Cerebellar nuclear complex (tissue), 1 donor: ENCODE measurements at places on chromosomes 7 and 10.

DNA sequence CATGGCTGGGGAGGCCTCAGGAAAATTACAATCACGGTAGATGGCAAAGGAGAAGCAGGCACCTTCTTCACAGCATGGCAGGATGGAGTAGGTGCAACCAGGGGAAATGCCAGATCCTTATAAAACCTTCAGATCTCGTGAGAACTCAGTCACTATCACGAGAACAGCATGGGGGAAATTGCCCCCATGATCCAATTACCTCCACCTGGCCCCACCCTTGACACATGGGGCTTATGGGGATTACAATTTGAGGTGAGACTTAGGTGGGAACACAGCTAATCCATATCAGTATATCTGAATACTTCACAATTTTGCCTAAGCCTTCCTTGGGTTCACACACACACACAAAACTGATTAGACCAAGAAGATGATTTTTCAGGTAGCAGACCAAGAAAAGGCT, 145.1 kb upstream of the COL1A2 start:
- DNase-seq, result no peak

GRCh38 chr10:78513330-78513729, 479.7 kb downstream of the RPS24 start:
- no peak for DNase-seq

- DNase-seq, result no peak
Measured at GRCh38 chr10:15896654-15897053, 36.3 kb upstream of the MINDY3 start.

DNA sequence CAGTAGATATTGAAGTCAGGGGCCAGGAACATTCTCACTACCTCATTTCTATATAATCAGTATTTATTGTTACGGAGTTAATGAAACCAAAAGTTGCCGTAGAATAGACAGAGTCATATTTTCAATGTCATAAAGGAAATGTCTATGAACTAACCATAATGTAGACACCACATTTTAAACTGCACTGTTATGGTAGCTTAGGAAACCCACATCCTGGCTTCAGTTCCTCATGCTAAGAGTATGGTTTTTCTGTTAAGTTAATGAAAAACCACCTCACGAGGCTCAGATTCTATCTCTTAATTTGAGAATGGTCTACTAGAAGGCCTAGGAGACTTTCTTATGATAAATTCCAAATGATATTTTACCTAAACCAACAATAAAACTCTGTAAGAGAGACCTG, 166.5 kb downstream of the TMEM26 start:
- DNase-seq, result no peak

DNA sequence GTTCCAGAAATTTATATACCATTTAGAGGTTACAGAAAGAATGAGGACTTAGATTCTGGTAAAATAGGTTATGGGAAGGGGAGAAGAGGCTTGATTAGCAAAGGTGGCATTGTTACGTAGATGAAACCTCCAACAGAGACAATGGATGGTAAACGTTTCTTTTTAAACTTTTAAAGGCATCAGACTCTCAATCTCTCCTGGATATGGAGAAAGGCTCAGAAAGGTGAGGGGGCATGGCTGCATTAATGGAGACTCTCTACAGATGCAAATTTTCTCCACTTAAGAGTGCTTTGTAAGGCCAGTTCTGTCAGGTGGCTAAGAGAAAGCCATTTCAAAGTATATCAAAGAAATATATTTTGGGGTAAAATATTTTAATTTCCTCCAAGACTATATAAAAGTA, 240.9 kb upstream of the PTER start:
- no peak for DNase-seq

- DNase-seq, result no peak
Measured at GRCh38 chr10:25465582-25466372, 291.0 kb downstream of the GPR158 start.
